ENCODE measurements at places on chromosomes 3 and 15.

DNA sequence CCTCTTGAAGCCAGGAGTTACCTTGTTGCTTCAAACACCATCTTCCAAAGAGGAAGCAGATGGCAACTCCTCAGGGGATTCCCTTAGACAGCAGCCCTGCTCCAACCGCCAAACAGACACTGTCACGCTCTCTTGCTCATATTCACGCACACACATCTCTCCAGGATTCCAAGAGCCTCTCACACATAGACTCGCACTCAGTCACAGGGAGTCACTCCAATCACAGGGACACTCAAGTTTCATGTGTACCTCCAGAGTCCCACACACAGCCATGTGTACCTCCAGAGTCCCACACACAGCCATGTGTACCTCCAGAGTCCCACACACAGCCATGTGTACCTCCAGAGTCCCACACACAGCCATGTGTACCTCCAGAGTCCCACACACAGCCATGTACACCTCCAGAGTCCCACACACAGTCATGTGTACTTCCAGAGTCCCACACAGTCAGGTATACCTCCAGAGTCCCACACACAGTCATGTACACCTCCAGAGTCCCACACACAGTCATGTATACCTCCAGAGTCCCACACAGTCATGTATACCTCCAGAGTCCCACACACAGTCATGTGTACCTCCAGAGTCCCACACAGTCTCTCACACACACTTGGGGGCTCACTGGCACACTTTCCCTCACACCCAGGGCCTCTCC lies 6.1 kb downstream of the VWA5B2 start:
- DNase-seq, result no peak

DNA sequence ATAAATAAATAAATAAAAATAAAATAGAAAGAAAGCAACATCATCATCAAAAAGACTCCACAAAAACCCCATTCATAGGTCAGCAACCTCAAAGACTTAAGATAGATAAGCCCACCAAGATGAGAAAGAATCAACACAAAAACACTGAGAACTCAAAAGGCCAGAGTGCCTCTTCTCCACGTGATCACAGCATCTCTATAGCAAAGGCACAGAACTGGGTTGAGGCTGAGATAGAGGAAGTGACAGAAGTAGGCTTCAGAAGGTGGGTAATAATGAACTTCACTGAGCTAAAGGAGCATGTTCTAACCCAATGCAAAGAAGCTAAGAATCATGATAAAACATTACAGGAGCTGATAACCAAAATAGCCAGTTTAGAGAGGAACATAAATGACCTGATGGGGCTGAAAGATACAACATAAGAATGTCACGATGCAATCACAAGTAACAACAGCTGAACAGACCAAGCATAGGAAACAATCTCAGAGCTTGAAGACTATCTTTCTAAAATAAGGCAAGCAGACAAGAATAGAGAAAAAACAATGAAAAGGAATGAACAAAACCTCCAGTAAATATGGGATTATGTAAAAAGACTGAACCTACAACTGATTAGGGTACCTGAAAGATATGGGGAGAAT lies 26.4 kb downstream of the GNB5 start:
- DNase-seq, result no peak

DNA sequence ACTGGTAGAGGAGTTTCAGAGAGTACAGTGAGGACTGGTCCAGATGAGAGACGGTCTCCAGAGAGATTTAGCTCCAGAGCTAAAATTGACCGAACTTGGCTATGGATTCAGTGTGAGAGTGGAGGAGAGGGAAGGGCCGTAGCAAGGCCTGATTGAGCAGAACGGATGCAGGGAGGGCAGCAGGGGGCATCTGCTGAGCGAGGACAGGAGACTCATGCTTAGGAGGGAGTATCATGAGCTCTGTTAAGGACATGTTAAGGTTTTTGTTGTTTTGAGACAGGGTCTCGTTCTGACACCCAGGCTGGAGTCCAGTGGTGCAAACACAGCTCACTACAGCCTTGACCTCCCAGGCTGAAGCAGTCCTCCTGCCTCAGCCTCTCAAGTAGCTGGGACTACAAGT lies 7.7 kb upstream of the LMAN1L start:
- DNase-seq, result no peak

GRCh38 chr15:29622637-29623036 lies 199.6 kb downstream of the TJP1 start:
- no peak for DNase-seq

- DNase-seq, result no peak
These were observed 14.3 kb upstream of the HPS3 start for GRCh38 chr3:149115114-149115513.
